ENCODE measurements at places on chromosomes 11 and 22.

- peak; percentile 58 for DNase-seq
Measured at GRCh38 chr11:114036147-114036811, 23.2 kb upstream of the ZBTB16 start.

GRCh38 chr22:31952094-31952401, 7.7 kb downstream of the YWHAH start:
- no peak for DNase-seq

GRCh38 chr11:69650081-69650831, 9.3 kb downstream of the CCND1 start:
- no peak for DNase-seq

GRCh38 chr11:48017831-48018527, 37.6 kb downstream of the PTPRJ start:
- DNase-seq, result no peak

GRCh38 chr22:44438481-44439131, 59.4 kb downstream of the RTL6 start:
- DNase-seq, result no peak

GRCh38 chr11:65390996-65391395, 4.6 kb downstream of the FRMD8 start:
- no peak for DNase-seq

DNA sequence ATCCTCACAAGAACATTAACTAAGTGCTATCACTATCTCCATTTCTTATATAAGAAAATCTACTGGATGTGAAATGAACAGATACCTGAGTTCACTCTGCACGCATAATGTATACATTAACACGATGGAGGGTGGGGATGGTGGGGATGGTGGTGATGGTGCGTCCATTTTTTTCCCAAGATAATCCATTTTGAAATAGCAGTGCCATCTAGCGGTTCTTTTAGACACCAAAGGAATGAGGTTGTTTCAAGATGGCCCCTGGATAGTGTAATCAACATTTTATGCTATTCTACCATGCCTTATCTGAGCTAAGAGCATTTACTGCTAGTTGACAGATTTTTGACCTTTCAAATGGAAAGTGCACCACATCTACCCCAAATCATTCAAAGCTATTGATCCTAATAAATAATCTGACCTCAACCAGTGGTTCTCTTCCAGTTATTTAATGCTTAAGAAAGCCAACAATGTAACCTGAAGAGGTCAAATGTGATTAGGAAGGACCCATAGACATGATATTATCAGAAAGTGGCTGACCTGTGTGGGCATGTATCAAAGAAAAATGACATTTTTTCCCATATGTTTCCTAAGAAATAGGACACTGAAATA, 714.7 kb upstream of the TENM4 start:
- DNase-seq, result no peak

DNA sequence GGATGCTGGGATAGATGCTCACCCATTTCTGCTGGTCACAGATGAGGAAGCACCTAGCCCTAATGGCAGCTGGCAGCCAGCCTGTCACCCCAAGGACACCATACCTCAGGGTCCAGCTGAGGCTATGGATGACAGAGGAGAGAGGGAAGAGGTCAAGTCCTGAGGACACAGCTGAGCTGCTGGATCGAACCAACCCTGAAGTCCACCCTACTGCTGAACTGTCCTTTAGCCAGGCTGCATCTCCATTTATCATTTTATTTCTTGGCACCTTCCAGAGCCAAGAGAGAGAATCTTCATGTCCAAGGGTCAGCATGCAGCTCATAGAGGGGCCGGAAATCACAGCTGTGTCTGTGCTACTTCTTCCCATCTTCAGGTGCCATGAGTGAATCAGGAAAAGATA, 30.9 kb downstream of the RPS6KA4 start:
- DNase-seq, result no peak

GRCh38 chr11:127888386-127888785, 699.0 kb downstream of the ETS1 start:
- no peak for DNase-seq

DNA sequence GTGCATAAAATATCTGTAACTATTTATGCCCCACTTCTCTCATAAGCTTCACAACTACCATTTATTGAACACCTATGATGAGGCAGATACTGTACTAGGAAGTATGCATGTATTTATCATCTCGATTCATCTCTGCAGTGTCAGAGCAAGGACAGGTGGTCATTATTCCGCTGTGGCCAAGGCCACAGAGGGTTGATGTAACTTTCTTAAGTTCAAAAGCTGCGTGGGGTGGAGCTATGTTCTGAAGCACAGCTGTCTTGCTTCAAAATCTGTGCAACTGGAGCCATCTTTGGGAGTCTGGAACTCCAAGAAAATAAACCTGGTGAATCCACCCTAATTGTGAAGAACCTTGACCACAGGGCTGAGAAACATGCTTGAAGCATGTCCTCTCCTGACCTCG, 60.2 kb upstream of the HMGXB4 start:
- no peak for DNase-seq

- no peak for DNase-seq
Measured at GRCh38 chr11:35981581-35981980, 37.7 kb downstream of the LDLRAD3 start.

DNA sequence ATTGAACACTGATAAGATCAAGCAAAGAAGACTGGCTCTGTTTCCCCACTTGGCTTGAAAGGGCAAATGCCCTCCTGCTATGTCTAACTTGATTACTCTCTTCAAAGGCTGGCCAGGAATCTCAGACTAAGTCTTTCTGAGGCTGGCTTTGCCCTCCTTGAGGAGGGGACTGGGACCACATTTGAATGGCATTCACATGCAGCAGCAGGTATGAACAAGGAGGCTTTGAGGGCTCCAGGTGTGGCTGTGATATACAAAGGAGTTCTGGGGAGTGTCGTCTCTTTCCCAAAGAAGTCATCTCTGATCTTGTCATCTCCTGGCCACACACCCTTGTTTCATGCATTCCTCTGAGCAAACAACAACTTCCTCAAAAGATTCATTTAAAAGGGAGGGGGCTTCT, 130.8 kb downstream of the ARL14EP start:
- no peak for DNase-seq
